ENCODE measurements at places on chromosomes 13 and 19.

DNA sequence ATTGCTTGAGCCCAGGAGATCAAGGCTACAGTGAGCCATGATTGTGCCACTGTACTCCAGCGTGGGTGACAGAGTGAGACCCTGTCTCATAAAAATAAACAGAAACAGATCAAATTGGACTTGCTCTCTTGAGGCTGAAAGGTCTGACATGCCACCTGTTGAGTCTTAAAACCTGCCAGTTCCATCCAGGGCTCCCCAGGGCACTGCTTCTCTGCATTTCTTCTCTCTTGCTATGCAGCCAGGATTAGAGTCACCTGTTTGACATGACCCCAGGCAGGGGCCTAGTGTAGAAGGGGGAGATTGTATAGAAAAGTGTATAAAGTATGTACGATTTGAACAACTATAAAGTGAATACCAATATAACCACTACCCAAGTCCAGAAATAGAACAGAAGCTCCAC is 45.4 kb downstream of the ARHGAP35 start:
- no peak for DNase-seq

DNA sequence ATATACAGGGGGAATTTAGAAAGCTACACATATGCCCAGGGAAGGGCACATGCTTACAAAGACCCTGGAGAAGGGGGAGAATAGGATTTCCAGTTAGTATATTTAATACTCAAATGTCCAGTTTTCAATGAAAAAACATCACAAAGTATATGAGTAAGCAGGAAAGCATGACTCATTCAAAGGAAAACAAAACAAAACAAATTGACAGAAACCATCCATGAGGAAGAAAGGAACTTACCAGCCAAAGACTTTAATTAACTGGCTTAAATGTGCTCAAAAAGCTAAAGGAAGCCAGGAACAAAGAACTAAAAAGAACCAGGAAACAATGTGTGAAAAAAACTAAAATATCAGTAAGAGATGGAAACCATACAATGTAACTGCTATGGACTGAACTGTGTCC is 716.2 kb upstream of the ARGLU1 start:
- no peak for DNase-seq

DNA sequence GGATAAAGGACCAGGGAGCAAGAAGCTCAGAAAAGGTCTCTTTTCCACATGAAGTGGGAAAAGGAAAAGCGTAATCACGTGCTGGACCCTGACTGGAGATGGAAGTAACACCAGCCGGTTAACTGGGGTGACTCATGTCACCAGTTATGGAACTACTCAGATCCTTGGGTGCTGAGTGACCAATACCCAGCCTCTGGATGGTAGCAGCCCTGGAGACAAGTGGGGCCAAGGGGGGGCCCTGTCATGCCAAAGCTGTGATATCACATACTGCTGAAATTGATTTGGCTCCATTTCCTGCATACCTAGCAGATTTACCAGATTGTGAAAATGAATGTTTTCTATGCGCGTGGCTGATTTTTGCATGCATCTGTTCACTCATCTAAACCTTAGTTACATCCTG is 158.9 kb downstream of the ZIC5 start:
- DNase-seq = no peak

- DNase-seq = no peak
Observed at GRCh38 chr13:38687246-38688229, 661 bp downstream of the FREM2 start.

DNA sequence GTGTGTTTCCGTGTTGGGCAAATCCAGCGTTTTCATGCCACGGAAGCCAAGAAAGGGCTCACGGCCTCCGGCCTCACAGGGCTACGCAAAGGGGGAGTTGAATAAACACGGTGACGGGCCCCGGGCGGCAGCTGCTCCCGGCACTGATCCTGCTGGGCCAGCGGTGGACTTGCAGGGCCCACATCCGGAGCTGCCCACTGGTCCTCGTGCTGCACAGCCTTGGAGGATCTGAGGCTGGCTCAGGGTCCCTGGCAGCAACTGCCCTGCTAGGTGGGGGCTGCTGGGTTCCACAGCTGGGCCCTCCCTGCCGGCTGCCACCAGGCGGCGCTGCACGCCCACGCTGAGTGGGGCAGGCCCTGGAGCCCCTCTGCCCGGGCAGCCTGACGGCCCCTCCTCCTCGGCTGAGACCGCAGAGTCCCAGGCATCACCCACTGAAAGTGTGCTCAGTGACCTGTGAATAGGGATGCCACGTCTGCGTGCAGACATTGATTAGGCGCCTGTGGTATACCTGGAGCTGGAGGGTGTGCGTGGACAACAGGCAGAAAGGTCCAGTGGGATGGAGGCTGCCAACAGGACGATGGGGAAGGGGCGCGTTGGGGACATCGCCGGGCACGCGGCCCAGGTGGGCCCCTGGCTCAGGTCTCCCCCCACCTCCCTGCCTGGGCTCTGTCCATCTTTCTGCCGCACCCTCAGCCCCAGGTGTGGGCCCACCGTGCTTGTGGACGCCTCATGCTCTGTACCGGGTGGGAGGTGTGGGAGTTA is 5.3 kb upstream of the HCN2 start:
- DNase-seq = no peak

- DNase-seq = no peak
Observed at GRCh38 chr19:15173746-15174404, 26.9 kb downstream of the NOTCH3 start.

DNA sequence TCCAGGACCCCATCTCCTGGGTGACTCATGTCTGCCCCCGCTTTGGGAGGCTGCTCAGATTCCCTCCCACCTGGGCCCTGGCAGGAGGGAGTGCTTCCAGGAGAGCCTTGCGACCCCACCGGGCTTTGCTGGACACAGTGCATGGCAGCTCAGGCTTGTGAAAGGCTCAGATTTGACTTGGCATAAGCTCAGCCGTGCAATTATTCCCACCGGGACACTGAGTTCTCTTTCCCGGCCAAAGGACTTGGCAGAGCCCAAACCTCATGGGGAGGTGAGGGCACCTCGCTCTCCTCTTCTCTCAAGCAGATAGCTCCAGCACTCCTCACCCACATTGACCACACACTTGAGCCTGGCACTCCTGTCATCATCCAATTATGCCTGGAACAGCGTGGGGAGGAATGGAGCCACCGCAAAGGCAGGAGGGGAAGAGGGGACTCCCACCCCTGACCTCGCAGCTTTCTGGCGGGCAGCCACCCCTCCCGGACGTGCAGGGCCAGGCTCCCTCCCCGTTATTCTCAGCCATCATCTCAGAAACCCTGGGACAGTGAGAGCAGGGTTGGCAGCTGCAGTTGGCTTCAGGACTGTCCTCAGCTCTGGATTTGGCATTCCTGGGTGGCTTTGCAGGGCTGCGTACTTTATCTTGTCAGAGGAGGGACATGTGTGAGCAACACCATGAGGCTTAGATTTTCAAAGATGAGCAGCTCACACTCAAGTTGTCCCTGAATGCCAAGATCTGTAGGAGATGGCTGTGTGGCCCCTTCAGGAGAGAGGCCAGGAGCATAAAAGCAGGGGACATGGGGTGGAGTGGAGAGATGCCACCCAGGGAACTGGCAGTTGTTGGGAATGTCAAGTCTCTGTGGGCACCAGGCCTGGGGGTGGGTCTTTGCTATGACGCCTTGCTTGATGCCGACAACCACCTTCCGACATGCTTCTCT is 306.2 kb downstream of the TEX29 start:
- DNase-seq = no peak

- DNase-seq = no peak
Observed at GRCh38 chr19:45524575-45525129, 17.4 kb downstream of the VASP start.

DNA sequence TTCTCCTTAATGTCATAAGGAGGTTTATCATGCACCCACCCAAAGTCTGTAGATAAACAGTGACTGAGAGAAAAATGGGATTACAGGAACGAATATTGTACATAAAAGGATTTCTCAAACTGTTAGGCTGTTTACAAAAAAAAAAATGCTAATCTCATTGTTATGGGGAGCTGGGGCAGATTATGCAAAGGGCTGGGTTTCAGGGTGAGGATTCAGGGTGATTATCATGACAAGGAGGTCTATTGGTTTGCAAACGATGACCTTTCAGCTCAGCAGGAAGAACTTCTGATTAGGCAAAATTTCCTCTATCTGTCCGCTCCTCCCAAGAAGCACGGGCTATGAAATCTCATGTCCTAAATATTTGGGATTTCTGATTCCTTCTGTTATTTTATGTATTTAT is 41.4 kb downstream of the NLRP12 start:
- no peak for DNase-seq

GRCh38 chr13:31964168-31964567 is 67.4 kb upstream of the FRY start:
- DNase-seq = no peak

- DNase-seq = no peak
Observed at GRCh38 chr19:10946958-10947657, 13.7 kb upstream of the SMARCA4 start.

- no peak for DNase-seq
Observed at GRCh38 chr19:24048261-24048660, 38.7 kb upstream of the ZNF254 start.

DNA sequence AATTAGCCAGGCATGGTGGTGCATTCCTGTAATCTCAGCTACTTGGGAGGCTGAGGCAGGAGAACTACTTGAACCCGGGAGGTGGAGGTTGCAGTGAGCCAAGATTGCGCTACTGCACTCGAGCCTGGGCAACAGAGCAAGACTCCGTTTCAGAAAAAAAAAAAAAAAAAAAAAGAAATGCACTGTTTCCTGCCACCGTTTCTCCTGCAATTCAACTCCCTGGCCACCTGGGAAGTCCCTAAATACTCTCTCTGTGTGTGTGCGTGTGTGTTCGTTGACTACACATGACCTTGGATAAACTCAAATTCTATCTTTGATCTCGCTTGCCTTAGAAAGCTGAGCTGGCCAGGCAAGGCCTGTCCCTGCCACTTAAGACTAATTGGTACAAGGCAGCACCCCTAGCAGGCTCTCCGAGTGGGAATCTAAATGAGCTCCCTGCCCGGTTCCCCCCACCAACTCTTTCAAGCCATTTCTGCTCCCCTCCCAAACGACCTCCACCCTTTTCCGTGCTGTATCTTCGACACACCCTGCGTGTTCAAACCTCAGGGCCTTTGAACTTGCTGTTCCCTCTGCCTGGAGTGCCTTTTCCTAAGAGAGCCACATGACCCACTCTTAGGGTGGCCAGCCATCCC is 5.2 kb upstream of the BCAT2 start:
- no peak for DNase-seq

GRCh38 chr19:56117889-56118288 is 3.2 kb downstream of the ZNF787 start:
- DNase-seq = no peak

GRCh38 chr13:23966691-23967615 is 69.7 kb upstream of the C1QTNF9B start:
- no peak for DNase-seq

DNA sequence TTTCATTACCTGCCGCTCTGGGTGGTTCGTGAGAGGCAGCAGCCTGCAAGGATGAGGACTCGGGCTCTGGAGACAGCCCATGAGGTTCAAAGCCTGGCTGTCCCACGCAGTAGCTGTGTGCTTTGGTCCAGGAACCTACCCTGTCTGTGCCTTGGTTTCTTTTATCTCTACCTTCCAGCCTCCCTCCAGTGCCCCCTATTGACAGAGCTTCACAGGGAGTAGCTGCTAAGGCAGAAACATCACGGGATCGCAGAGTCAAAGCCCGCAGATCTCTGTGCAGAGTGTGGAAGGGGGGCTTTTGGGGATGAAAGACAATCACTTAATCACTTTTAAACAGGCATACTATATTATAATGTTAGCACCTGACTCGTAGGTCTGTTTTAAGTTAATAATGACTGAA is 16.2 kb downstream of the ZNF71 start:
- DNase-seq = no peak

DNA sequence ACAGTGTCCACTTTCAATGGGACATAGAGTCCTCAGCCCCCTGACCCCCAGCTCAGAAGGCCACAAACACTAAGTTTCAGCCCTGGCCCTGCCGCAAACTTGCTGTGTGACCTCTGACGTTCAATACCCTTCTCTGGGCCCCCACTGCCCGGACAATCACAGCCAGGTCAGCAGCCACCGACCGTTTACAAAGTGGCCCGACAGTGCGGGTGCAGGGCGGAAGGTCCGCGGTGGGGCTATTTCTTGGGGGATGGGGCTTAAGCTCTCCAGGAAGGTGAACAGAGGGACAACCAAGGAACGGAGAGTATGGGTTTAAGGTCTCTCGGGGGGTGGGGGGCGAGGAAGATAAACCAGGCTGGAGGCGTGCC is 496 bp downstream of the SMIM7 start:
- no peak for DNase-seq

GRCh38 chr13:36819739-36820090 is 693 bp downstream of the RFXAP start:
- DNase-seq = peak; percentile 1

- DNase-seq = no peak
Observed at GRCh38 chr13:37113534-37113933, 8.1 kb upstream of the CSNK1A1L start.

DNA sequence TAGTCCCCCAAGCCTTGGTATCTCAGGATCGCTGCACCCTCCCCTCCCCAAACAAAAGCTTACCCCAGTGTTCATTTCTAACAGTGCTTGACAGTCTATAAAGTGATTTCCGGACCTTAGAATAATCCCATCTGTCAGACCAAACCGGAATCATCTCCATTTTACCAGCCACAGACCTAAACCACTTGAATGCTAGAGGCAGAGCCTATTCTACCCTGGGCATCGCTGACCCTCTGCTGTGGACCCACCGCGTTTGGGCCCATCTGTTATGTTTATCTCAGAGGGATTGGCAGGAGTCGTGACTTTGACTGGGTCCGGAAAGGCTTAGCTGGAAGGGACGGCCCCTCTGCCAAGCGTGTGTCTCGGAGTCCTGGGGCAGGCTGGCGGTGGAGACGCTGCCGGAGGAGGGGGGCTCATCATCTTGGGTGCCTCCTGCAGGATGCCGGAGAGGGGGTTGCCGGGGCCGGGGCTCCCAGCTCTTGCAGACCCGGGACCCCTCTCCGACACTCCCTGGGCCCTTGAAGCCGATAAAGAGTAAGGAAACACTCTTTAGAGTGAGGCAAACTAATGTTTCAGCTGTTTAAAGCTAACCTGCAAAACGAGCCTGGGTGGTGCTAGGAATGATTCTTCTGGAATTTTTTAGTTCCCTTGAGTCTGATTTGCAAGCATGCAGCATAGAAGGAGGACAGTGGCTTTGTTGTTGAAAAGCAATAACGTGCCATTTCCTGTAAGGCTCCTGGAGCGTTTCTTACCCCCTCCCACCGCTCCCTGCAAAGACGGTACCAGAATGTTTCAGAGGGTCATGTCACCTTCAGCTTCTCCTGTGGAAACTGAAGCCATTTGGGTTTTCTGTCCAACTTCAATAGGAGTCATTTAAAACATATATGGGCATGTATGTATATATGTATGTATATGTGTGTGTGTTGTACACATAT is 1.3 kb downstream of the SLC25A42 start:
- DNase-seq = peak; percentile 16

- peak; percentile 54 for DNase-seq
Observed at GRCh38 chr19:13104360-13104847, 1.7 kb upstream of the LYL1 start.

GRCh38 chr13:102845289-102845629 is 573 bp upstream of the ERCC5 start:
- no peak for DNase-seq

- DNase-seq = no peak
Observed at GRCh38 chr19:37991176-37991835, 84.3 kb downstream of the SIPA1L3 start.

- DNase-seq = no peak
Observed at GRCh38 chr19:13284929-13285928, 135.0 kb downstream of the IER2 start.

Measured in stimulated activated CD4-positive, alpha-beta T cell treated with anti-CD3 and anti-CD28 coated beads, TNF-alpha, amount 100 ng/mL, for 48 hours (primary cell).